Stimulated activated CD4-positive, alpha-beta T cell treated with anti-CD3 and anti-CD28 coated beads, Interleukin-1b, Interleukin-23, amount 100 ng/mL, for 48 hours (primary cell): ENCODE measurements at places on chromosomes 6 and 20.

GRCh38 chr20:57567471-57568079, 6.7 kb downstream of the PCK1 start:
- DNase-seq: no peak

- DNase-seq: no peak
Observed at GRCh38 chr6:49527320-49527719, 23.1 kb upstream of the C6orf141 start.

DNA sequence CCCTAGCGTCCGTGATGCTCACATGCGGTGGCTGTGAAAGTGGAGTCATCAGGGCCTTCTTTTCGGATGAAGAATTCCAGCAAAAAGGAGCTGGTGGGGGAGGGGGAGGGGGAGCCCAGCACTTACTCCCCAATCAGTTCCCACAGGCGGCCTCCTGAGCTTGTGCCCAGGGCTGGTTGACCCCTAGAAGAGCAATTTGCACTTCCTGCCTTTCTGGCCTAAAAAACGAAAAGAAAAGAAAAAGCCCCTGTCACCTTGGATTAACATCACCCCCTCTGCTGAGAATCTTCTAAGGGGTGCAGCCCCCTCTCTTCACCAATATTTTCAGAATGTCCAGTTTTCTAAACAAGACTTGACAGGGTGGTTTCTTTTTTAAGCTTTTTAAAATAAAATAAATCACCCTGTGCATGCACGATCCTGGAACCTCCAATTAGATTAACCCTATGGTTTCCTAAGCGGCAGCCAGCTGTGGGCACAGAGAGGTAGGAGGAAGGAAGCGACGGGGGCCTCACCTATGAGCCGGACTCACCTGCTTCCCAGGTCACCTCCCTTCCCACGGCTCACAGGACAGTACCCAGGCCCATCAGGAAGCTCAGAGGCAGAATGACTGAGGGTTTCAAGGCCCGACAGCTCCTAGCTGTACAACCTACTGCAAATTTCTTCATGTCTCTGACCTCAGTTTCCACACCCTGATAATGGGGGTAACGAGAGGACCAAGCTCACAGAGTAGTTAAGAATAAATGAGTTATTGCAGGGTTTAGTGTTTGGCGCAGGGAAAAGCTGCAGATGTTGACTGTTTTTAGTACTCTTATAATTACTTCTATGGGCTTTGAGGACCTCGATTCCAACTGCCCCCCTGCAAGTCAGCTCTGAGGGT, 10.5 kb upstream of the TGM2 start:
- no peak for DNase-seq

- DNase-seq: no peak
Observed at GRCh38 chr6:125597411-125598253, 151.8 kb upstream of the HEY2 start.

DNA sequence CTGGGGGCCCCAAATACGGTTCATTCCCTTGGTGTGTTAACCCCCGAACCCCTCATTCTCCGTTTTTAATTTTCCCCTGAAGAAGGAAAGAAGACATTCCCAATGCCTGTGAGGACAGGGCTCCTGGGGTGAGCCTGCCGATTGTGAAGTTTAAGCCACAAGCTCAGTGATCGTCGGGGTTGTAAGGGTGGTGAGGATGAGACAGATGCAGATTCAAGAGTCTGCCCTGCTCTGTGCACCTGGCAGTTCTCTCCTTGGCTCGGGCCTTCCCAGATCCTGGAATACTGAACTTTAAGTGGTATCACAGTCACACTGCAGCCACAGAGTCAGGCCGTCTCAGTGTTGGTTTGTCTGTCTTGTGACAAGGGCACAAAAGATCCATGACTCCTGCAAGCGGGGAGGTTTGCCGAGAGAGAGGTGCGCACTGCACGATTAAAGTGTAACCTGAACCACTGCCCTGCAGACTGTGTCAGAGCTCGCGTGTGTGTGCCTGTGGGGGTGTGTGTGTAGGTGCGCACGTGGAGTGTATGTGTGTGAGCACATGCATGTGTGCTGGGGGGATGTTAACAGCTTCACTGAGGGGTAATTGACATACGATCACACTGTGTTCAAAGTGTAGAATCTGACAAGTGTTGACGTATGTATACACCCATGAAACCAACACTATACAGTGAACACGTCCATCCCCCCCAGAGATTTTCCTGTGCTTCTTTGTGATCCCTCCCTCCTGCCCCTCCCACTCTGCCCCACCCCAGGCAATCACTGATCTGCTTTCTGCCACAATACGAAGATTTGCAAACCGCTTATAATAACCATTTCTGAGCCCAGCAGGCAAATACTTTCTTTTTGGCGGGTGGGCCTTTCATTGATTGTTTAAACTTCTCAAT, 38.9 kb downstream of the RPP40 start:
- no peak for DNase-seq

DNA sequence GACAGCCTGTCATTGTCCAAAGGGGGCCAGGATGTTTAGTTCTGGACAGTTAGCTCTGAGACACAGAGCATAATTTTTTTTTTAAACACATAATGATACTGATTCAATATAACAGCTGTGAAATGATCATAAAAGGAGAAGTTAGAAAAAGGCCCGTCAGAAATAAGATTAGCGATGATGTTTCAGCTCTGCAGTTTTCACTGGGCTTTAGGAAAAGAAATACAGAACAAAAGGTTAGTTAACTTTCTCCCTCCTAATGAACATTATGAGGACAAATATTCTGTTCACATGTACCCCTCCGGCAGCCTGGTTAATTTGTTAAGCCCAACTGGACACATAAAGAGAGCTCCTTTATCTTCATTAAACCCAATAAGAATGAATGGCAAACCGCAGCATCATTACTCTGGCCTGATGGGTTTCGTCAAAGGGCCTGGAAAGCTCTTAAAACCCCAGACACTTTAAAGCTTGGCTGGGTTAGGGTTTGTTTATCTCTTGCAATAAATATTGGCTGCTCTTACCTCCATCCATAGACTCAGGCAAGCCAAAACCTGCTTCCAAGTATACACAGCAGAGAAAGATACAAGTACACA, 394.6 kb downstream of the KIF16B start:
- DNase-seq: no peak

DNA sequence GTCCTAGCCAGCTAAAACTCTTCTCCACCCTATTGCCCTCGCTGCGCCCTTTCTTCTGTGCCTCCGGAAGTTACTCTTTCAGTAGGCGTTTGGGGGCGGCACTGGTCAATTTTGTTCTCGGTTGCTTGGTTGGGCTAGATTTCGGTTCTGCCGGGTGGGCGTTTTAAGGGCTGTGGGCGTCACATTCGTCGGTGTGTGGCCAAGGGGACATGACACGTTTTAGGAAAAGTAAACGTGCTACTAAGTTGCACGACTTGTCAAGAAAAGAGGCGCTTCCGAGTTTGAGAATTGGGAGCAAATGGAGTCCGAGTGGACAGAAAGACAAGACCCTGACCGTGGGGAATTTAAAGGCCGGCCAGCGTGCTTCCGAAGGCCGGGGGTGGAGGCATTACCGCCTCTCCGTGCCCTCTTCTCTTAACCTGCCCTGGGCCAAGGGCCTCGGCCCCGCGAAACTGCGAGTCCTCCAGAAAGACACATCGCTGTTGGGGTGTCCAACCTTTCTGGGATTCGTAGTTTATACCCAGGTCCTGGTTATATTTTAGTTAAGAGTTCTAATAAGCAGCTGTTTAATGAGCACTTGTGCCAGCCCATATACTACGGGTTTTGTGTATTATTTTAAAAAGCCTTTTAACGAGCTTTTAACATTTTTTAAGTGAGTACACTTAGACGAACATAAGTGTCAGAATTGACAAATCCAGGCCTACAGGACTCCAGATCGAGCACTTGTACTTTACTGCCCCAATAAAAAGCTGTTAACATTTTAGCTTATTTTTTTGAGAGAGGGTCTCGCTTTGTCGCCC, 664 bp upstream of the BAG6 start:
- peak; percentile 88 for DNase-seq

- peak; percentile 25 for DNase-seq
Observed at GRCh38 chr20:17538517-17539170, 7.5 kb upstream of the BFSP1 start.

DNA sequence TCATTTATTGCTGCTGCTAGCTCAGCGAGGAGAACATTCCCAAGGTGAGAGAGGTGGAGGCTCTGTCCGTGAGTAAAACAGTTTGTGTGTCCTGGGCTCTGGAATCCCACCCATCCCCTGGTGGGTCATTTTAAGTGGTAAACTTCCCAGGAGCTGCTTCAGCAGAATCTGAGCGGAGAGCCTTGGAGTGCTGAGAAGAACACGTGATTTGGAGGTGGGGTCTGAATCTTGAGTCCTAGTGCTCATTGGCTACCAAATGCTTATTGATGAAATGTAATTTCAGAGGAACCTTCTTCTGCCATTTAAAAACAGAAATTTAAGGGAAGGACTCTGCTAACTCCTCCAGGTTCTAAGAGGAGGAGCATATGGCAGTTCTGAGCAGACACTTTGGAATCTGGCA, 132.4 kb downstream of the CDH26 start:
- DNase-seq: no peak

GRCh38 chr6:67336014-67336413, 1299.1 kb upstream of the ADGRB3 start:
- DNase-seq: no peak
